ENCODE measurements at places on chromosomes 5 and 9.

- no peak for DNase-seq
Measured at GRCh38 chr5:135041145-135041587, 7.1 kb upstream of the PITX1 start.

DNA sequence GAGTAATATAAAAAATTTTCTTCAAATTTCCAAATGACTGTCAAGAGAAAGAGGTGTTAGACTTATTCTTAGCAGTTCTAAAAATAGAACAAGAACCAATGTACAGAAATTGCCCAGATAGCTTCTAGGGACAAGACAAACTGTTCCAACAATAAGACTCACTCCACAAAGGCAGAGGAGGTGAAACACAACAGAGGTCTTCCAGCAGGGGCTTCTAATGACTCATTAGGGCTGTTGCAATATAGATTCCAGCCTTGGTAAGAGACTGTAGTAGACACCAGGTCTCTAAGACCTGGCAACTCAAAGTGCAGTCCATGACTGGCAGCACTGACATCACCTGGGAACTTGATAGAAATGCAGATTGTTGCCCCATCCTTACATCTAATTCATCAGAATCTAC lies 134.6 kb upstream of the VLDLR start:
- DNase-seq: no peak

DNA sequence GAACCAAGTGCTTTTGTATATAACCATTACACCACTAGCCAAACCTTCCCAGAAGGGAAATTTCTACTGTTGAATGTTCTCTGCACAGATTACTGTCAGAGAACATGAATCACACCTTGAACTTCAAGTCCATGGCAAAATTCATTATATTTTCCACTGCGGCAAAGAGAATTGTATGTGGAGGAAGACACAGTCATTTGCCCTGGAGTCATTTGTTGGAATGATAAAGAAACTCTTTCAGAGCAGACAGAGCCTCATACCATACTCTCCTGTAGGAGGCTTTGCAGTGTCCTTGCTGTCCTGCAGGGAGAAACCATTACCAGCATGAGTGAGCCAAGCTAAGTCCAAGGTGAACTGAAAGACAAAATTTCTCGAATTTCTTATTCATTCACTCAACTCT lies 369.0 kb downstream of the ARHGEF28 start:
- no peak for DNase-seq

DNA sequence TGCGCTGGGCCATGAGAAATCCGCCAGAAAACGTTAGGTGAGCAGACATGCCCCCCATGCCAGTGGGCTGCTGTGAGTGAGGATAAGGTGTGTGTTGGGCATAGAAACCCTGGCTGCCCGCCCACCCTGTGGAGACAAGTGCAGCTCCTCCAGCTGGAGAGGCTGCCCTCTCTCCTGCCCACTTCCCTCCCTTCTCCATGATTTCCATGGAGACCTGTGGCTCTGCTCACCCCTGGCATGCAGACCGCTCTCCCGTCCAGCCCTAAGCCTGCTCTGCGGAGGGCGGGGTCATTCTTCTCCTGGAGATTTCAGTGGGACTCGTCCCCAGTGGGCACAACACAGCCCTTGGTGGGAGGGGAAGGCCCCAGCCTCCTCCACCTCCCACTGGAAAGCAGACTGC lies 133.0 kb upstream of the FAM120A start:
- DNase-seq: no peak

DNA sequence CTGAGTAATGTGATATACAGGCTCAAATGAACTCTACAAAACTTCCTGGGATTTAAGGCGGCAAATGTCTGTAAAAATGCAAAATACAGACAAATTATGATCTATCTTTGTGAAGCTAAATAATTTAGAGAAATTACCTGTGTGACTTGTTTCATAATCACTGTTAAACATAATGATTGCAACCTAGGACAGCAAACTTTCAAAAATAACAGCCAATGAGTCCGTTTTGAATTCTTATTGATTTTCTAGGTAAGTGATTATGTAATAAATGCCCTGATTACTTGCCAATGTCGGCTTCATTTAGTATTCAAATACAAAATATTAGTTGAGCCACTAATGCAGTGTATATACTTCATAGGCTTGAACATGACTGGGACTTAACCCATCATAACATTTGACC lies 238.2 kb upstream of the DAB2 start:
- DNase-seq: no peak

DNA sequence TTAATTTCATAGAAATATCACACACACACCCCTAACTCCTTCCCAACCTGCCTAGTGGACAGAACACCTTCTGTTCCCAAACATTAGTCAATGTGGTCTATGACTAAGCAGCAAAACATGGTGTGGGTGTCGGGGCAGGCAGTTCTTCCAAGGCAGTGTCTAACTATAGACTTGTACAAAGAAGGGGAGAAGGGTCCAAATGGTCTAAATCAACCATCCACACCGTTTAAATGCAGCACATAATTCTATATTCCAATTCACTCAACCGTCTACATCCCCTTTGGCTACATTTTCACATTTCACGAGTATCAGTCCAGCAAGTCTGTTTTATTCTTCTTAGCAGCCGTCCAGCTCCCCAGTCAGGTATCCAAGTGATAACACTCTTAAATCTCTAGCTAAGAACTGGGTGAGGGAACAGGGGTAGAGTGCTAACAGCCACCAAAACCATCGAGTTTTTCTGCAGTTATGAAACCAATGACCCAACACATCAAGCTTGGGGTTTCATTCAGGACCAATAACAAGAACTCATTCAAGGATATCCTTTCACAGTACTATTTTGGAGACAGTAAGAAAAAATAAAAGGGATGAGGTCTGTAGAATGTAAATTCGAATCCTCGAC lies 3.3 kb downstream of the ZNF608 start:
- DNase-seq: no peak

DNA sequence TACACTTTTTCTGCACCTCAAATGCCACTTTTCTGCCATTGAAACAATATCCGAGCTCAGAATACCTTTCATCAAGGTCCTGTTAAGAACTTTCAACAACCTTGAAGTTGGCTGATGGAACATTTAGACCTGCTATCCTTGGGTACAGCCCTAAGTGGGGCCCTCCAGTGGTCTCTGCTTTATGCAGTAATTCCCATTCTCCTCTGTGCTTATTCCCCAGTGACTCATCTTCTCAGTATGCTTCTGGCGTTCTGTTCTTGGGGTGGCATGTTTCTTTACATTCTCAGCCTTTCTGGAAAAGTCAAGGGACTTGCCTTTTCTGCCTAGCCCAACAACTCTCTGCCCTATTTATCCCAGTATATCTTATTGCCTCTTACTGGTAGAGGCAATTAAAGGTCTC lies 7.1 kb downstream of the ANP32B start:
- DNase-seq: no peak

- no peak for DNase-seq
Measured at GRCh38 chr9:136137321-136138265, 18.9 kb upstream of the TMEM250 start.
